ENCODE measurements at places on chromosomes 13 and 19.
A peak's percentile ranks its signal among the peaks of the same experiment; 100 is the strongest.

DNA sequence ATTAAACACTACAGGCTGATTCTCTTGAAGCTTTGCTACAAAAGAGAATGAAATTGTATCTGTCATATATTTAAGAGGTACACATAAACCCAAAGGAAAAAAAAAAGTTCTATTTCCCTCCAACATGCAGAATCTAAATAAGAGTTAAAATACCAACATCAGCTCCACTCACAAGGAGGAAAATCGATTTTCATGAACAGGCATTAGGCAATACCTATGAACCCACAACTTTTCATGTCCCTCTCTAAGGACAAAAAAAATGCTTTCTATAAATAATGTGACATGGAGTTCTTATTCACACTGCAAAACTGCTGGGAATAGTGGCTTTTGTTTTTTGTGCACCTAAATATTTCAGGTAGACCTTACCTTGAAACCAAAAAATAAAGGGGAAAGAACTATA lies 192.5 kb downstream of the KLF12 start:
- no peak for DNase-seq

DNA sequence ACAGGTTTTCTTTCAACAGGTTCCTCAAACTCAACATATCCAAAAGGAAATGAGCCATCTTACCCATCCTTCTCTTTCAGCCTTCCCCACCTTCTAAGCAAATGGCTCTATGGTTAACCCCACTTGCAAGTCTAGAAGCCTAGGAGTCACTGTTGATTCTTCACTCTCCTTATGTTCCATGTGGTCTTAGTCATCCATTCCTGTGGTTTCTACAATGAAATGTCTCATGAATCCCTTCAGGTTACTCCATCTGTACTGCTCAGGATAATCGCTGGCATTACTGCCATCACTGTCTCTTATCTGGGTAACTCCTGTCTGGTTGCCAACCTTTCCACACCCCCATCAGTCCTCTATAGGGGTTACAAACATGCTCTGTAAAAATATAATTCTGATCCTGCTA lies 381.3 kb downstream of the ENOX1 start:
- DNase-seq: no peak

- no peak for DNase-seq
Measured at GRCh38 chr13:45196096-45196495, 4.7 kb downstream of the KCTD4 start.

- peak; percentile 30 for DNase-seq
Measured at GRCh38 chr13:111936267-111936925, 130.6 kb upstream of the SOX1 start.

GRCh38 chr19:35869327-35870123 lies 1.2 kb downstream of the APLP1 start:
- DNase-seq: peak; percentile 95

DNA sequence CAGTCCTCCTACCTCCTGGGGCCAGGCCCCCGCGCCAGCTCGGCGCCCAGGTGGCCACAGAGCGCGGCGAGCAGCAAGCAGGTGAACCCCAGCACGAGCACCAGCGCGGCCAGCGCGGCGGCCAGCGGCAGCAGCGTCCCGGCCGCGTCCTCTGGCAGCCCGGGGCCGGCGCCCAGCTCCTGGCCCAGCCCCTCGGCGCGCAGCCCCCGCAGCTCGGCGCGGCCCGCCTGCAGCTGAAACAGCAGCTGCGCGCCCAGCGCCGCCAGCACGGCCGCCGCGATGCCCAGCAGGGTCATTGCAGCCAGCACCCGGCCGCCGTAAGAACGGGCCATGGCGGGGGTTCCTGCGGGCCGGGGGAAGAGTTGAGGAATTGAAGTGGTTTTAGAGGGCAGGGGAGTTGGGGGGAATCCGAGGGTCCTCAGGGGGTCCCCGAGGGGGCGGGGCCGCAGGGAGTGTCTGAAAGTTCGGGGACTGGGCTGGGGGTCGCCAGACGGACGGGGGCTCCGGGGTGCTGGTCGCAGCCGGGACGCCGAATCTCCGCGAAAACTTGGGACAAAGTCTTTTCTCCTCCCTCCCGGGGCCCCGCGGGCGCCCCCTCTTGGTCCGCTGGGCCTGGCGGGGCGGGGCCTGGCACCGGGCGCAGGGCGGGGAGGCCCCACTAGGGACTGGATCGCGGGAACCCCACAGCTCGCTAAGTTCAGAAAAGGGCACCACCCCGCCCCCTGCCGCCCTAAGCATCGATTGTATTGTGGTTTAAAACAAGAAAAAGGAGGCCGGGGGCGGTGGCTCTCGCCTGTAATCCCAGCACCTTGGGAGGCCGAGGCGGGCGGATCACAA lies at the start of gene TMEM221:
Gene TMEM221 (minus strand): TSS at position 538 of the 837 bp plus-strand sequence. CDS start 206 bp downstream, at position 332.
- DNase-seq: peak; percentile 80

DNA sequence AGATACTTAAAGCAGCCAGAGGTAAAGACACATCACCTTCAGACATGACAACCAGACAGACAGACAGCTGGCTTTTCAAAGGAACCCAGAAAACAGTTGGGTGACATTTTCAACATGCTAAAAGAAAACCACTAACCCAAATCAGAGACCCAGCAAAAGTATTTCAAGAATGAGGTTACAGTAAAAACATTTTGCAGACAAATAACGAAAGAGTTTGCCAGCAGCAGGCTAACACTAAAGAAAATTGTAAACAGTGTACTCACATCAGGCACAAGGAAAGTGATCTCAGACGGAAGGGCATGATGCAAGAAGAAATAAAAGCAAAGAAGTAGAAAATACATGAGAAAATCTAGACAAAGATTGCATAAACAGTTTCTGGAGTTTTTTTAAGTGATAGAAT lies 46.4 kb downstream of the AP1M1 start:
- DNase-seq: no peak

GRCh38 chr19:53057904-53058580 lies 13.5 kb downstream of the ERVV-2 start:
- DNase-seq: peak; percentile 58

All from ecto neural progenitor cell (in vitro differentiated cells).